ENCODE measurements at places on chromosomes 13 and 19.
A peak's percentile ranks its signal among the peaks of the same experiment; 100 is the strongest.

DNA sequence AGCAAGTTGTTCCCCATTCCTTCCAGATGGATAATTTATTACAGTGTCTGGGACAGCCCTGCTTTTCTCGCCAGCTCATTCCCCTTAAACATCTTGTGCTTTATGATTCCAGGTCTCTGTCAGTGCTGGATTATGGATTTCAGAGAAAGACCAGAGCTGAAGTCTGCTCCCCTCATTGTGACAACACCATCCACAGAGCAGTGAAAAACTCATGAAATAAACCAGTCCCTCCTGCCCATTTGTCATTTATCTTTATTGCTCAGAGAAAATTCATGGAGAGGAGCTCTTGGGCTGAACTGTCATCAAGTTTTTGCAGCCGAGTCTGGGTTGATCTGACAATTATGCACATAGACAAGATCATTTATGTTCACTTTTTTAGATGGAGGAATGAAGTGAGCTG is 92.7 kb upstream of the GPR12 start:
- no peak overlapping the region for H3K4me3 ChIP-seq
- DNase-seq, result no peak
- no peaks in the 10 kb centered on the region for H3K36me3 ChIP-seq
- H3K27ac ChIP-seq, result no peak overlapping the region
- no peaks in the 10 kb centered on the region for H3K4me1 ChIP-seq
- no peaks in the 10 kb centered on the region for H3K27me3 ChIP-seq

DNA sequence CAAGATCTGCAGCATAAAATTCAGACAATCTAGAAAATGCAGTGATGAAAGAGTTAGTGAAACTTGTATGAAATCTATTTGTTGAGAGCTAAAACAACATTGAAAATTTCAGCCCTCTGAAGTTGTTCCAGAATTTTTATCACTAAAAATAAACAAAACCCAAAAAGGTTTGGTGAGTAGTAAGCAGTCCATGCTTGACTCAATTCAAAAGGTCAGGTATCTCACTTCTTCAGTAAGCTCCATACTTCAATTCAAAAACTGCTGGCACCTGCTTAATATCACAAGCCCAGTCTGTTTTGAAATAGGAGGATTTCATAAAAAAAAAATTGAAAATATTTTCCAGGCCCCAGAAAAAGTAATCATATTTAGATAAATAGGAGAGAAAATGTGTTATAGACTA is 894.4 kb downstream of the SLITRK5 start:
- DNase-seq, result no peak
- H3K27me3 ChIP-seq, result no peaks in the 10 kb centered on the region
- no peak overlapping the region for H3K27ac ChIP-seq
- H3K4me3 ChIP-seq, result no peak overlapping the region
- no peaks in the 10 kb centered on the region for H3K36me3 ChIP-seq
- H3K4me1 ChIP-seq, result no peaks in the 10 kb centered on the region

GRCh38 chr13:60327511-60327910 is 69.5 kb upstream of the TDRD3 start:
- DNase-seq, result no peak
- no peaks in the 10 kb centered on the region for H3K27me3 ChIP-seq
- no peaks in the 10 kb centered on the region for H3K4me1 ChIP-seq
- H3K27ac ChIP-seq, result no peak overlapping the region
- H3K36me3 ChIP-seq, result no peaks in the 10 kb centered on the region
- H3K4me3 ChIP-seq, result no peak overlapping the region

GRCh38 chr13:65656740-65657329 is 1573.3 kb downstream of the PCDH9 start:
- H3K4me1 ChIP-seq, result no peaks in the 10 kb centered on the region
- H3K27me3 ChIP-seq, result no peaks in the 10 kb centered on the region
- no peak overlapping the region for H3K27ac ChIP-seq
- no peaks in the 10 kb centered on the region for H3K36me3 ChIP-seq

GRCh38 chr13:33260168-33261098 is 25.1 kb downstream of the STARD13 start:
- no peaks in the 10 kb centered on the region for H3K27me3 ChIP-seq
- DNase-seq, result no peak
- H3K4me1 ChIP-seq, result peaks cover 15% of the 10 kb centered on the region
- H3K4me3 ChIP-seq, result no peak overlapping the region
- peaks cover 1% of the 10 kb centered on the region for H3K36me3 ChIP-seq
- H3K27ac ChIP-seq, result peak overlapping the region; percentile 89

GRCh38 chr13:85650613-85651012 is 148.6 kb downstream of the SLITRK6 start:
- H3K4me3 ChIP-seq, result no peak overlapping the region
- no peak overlapping the region for H3K27ac ChIP-seq
- H3K4me1 ChIP-seq, result no peaks in the 10 kb centered on the region

- H3K27ac ChIP-seq, result no peak overlapping the region
- no peak for DNase-seq
- H3K4me3 ChIP-seq, result no peak overlapping the region
- H3K36me3 ChIP-seq, result no peaks in the 10 kb centered on the region
Observed at GRCh38 chr13:43269037-43269481, 245.7 kb downstream of the DNAJC15 start.

DNA sequence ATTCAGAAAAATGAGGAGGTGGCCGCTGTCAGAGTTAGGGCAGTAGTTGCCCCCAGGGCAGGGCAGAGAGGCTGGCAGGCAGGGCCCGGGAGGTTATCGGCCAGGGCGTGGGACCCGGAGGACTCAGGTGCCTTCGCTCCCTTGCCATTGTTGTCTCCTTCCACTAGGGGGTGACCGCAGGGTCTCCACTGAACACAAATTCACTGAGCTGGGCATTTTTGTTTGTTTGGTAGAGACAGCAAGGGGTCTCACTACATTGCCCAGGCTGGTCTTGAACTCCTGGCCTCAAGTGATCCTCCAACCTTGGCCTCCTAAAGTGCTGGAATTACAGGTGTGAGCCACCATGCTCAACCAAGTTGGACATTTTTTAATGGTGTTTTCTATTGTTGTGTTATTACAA is 25.1 kb downstream of the CARS2 start:
- H3K4me1 ChIP-seq, result no peaks in the 10 kb centered on the region
- H3K27ac ChIP-seq, result no peak overlapping the region
- no peaks in the 10 kb centered on the region for H3K27me3 ChIP-seq

GRCh38 chr19:16591803-16592556 is 19.8 kb upstream of the SLC35E1 start:
- peaks cover 4% of the 10 kb centered on the region for H3K36me3 ChIP-seq
- no peak overlapping the region for H3K4me3 ChIP-seq
- H3K4me1 ChIP-seq, result peaks cover 12% of the 10 kb centered on the region
- no peak for DNase-seq

All from H9 (cell line).